Effector CD4-positive, alpha-beta T cell (primary cell): ENCODE measurements at places on chromosomes 5 and 9.

GRCh38 chr5:84477485-84477884 lies 92.8 kb upstream of the EDIL3 start:
- no peak for DNase-seq

DNA sequence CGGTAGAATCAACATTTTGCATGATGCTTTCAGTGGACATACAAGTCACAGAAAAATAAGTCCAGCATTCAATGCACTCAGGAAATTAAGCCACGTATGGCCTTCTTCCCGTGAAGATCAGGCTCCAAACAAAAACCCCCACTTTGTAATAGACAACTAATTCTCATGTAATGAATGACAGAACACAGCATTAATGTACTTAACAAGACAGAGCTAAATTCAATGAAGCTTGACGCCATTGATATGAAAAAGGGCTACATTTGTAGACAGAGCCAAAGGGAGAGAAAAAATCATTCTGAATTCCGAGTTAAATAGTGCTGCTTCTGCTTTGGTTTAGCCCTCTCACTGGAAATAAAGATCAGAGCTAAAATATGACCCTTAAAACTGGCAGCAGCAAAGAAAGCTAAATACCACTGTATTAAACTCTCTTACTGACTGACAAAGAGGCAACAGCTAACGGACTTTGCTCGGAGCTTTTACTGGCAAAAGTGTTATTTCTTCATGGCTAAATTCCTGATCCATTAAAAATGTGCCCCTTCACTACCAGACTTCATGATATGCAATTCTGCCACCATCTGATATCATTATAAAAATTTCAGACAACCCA lies 250.5 kb downstream of the BNC2 start:
- no peak for DNase-seq

- DNase-seq = no peak
Measured at GRCh38 chr5:131396015-131396414, 132.2 kb downstream of the CDC42SE2 start.

- DNase-seq = no peak
Measured at GRCh38 chr9:19624519-19624918, 164.3 kb downstream of the SLC24A2 start.

- DNase-seq = no peak
Measured at GRCh38 chr5:110855961-110856360, 117.2 kb downstream of the SLC25A46 start.

GRCh38 chr5:132785365-132785764 lies 8.3 kb upstream of the SEPTIN8 start:
- DNase-seq = no peak

DNA sequence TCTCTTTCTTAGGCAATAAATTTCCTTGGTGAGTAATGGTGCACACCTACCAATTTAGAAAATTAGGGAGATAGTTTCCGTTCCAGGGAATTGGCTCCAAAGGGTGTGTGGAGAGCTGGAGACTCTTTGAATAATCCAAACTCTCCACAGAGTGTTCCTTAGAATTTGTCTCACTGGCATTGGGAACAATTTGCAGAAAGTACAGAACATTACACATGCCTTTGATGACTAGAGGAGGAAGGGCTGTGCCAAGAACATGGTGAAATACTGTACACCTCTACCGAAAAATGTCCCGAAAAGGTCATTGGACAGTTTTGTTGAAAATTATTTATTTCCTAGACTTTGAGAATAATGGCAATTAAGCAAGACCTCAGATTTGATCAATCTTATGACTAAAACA lies 214.2 kb upstream of the MPDZ start:
- no peak for DNase-seq

DNA sequence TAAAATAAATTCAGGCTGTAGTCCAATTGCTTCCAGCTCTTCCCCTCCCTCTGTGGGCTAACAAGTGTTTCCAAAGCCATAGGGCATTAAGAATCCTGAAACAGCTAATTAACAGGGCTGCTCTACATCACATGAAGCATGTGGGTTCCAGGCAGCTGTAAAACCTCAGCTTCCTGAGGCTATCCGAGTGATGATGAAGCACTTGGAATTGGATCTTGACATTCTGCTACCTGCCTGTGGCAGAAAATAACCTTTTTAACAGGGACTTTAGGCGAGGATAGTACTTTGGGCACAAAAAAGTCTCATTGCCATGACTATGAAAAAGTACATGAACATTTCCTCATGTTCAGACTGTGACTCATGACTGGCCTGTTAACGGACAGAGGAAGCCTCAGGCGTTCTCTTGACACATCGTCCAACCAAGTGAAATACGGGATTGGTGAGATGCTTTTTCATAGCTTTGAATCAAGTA lies 107.2 kb downstream of the PDE4D start:
- DNase-seq = no peak

GRCh38 chr9:122672481-122672880 lies 2.4 kb upstream of the OR1L3 start:
- no peak for DNase-seq

GRCh38 chr5:14143841-14144585 lies 871 bp downstream of the TRIO start:
- no peak for DNase-seq

- DNase-seq = no peak
Measured at GRCh38 chr5:35087991-35088390, 40.2 kb upstream of the AGXT2 start.

- DNase-seq = no peak
Measured at GRCh38 chr5:124576848-124577409, 169.5 kb downstream of the ZNF608 start.

- no peak for DNase-seq
Measured at GRCh38 chr5:14486996-14487896, 94.3 kb upstream of the OTULINL start.

GRCh38 chr5:1038417-1039209 lies 30.0 kb downstream of the NKD2 start:
- no peak for DNase-seq

GRCh38 chr5:66361070-66361469 lies 217.0 kb downstream of the SREK1 start:
- DNase-seq = no peak

DNA sequence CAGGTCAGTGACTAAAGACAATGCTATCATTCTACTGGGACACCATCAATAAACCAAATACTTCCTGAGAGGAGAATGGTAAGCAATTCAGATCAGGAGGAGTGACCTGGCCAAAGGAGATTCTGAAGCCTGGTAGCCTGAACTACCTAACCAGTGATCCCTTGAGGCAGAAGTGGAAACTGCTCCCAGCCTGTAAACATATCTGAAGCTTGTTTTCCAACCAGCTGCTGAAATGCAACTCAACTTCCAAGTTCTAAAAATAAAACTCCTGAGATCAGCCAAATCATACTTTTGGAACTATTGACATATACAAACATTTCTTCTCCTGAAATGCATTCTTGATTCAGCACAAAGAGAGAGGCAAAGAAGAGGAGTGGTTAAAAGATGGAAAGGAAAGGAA lies 204.1 kb downstream of the EBF1 start:
- no peak for DNase-seq

- DNase-seq = no peak
Measured at GRCh38 chr5:52922384-52922783, 66.8 kb upstream of the ITGA2 start.

DNA sequence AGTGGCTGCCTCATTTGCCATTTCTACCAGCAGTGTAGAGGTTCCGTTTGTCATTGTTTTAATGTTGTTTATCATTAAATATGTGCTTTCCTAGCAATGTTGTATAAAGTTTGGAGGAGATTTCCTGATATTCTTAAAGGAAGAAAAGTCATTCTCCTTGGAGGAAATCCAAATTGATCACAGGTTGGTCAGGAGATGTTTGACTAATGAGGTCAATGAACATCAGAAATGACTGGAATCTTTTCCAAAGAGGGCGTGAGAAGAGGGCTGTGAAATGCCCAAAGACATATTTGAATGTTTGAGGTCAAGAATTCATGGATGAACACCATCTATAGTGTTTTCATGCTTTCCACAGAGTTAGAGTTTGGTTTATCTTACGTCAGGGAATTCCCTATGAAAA lies 471.3 kb downstream of the MAT2B start:
- no peak for DNase-seq

- DNase-seq = no peak
Measured at GRCh38 chr5:170791325-170791954, 7.9 kb downstream of the GABRP start.

- DNase-seq = no peak
Measured at GRCh38 chr9:127877566-127877998, at the start of gene AK1. TSS of gene AK1 (minus strand) at chr9:127877675. CDS start at chr9:127874617, 3,058 bp downstream.

DNA sequence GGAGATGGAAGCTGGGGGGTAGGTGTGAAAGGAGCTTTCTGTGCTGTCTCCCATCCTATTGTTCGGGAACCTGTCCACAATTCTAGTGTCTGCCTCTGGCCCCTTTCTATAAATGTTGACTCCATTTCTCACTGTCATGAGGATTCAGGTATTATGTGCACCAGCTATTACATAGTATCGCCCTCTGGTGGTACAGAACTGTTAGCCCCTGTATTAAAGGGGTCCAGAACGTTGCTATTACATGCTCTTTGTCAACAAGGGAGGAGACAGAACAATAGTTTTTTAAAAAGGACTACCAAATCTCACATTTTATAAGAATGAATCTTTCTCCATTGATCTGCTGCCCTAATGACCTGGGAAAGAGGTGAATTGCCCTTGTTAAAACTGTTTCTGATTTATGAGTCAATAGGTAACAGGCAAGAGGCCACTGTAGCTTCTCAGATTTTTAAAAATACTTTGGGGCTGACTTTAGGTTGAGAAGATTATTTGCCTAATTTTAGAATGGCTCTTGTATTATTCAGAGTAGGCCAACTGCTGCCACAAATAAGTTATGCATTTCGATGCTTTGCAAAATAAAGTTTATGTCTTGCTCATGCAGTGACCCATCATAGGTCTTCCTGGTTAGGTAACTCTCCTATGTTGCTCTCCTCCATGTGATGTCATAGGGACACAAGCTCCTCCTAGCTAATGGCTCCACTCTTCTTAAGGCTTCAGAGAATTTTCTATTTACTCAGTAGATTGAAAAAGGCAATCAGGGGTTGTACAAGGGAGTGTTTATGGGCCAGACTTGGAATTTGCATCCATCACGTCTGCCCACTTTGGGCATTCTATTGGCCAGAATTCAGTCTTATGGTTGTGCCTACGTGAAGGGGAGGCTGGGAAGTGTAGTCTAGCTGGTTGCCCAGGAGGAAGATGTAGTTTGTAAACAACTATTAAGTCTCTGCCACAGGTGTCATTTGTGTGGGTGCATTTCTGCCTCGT lies 20.8 kb downstream of the DCANP1 start:
- no peak for DNase-seq

GRCh38 chr9:124662561-124662960 lies 108.5 kb downstream of the NR6A1 start:
- DNase-seq = no peak

DNA sequence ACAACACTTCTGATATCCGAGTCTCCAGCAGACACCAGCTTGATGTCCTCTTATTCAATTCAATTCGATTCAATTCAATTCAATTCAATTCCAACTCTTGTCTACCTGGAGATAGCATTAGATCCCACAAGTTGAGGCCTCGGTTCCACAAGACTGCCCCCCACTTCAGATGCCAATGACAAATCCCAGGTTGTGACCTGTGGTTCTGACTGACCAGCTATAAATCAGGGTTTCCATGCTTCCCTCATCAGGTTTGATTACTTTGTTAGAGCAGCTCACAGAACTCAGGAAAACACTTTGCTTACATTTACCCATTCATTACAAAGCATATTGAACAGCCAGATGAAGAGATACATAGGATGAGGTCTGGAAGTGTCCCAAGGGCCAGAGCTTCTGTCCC lies 82.6 kb downstream of the ALDH7A1 start:
- DNase-seq = no peak

- no peak for DNase-seq
Measured at GRCh38 chr5:14869233-14869632, 2.3 kb downstream of the ANKH start.

DNA sequence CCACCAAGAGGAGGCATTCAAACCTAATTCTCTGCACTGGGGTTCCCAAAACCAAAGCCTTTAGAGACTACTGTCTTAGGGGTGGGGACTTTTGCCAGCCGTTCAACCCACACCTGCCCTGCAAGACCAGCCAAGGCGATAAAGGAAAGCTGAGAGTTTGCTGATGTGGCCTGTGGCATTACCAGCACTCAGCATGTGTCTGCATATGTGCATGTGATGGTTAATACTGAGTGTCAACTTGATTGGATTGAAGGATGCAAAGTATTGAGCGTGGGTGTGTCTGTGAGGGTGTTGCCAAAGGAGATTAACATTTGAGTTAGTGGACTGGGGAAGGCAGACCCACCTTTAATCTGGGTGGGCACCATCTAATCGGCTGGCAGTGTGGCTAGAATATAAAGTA lies 474.2 kb downstream of the MED10 start:
- no peak for DNase-seq

DNA sequence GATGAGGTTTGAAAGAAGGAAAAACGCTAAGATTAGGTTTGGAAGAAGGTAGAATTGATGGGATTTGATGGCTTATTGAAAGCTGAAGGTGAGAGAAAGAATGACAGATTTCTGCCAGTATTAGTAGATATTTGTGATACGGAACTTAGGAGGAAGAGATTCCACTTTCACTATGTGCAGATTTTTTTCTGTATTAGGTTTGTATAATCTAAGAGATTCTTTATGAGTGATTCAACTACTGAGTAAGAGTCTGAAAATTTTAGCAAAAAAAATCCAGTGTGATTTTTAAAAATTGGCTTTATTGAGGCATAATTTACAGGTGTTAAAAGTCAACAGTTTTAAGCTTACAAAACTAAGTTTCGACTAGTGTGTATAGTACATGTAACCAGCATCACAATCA lies 54.1 kb downstream of the AP3S1 start:
- DNase-seq = no peak

GRCh38 chr9:130479587-130479986 lies 34.8 kb downstream of the ASS1 start:
- DNase-seq = no peak

DNA sequence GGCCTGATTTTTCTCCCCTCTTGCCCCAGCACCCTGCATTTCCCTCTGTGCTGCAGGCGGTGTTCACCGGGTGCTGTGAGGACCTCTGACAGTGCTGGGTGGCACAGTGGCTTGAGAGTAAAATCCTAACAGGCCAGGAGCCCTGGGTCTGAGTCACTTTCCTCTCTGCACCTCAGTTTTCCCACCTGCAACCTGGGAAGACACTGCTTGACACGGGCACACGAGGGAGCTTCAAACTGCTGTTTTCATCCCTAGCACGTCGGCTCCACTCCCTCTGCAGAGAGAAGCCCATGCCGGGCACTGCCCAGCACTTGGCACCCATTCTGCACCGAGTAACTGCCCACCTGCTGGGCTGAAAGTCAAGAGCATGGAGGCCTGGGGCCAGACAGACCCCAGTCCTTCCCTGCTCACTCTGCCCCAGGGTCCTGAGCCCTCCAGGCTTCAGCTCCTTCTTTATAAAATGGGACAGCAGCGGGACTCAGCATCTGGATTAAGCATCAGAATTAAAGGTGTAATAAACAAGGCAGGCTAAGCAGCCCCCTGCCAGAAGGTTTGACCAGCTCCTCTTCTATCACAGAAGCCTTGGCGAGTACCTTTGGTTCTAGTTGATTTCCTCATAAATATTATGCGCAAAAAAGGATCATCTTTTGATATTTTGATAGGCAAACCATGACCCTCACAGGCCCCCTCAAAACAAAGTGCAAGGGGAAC lies 5.2 kb downstream of the GFI1B start:
- no peak for DNase-seq
